Mammary epithelial cell (primary cell): ENCODE measurements at places on chromosomes 16 and 17. TPM values are rescaled to one million over a fixed set of nuclear protein-coding genes. Genes with fewer than 3 reads are reported as not detected.

ENKD1 gene
- total RNA-seq, result 6.2 TPM

HOXB3 gene
- total RNA-seq, result 5.2 and 7.3 TPM in 2 replicates

ZNF48 gene
- total RNA-seq, result 8.8 and 12.9 TPM in 2 replicates

PRSS36 gene
- total RNA-seq, result under 0.01 TPM

TAC4 gene
- not detected for total RNA-seq

C16orf90 gene
- total RNA-seq, result not detected

TNFRSF13B gene
- total RNA-seq, result not detected

ANKFN1 gene
- total RNA-seq, result not detected

PABPN1L gene
- total RNA-seq, result not detected

C17orf67 gene
- total RNA-seq, result 0.17 TPM

KRT36 gene
- not detected for total RNA-seq

G6PC1 gene
- total RNA-seq, result not detected in 2 replicates
